Karpas-422 (cell line): ENCODE measurements at places on chromosomes 7 and 10.

DNA sequence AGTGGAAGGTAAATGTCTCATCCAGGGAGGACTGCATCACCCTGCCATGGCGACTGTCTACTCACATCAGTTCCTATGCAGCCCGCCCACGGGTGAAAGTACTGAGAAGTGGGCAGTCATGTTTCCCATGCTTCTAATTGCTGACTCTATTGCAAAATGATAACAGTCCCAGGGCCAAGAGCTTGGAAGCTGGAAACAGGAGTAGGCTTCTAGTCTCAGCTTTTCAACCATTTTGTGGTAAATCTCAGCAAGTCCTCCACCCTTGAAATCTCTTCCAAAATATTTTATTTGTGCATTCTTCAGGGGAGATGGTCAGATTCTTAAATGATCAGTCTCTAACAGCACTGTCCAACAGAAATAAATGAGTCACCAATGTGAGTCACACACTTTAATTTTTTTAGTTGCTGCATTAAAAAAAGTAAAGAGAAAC is 48.1 kb upstream of the TARP start:
- DNase-seq: no peak

DNA sequence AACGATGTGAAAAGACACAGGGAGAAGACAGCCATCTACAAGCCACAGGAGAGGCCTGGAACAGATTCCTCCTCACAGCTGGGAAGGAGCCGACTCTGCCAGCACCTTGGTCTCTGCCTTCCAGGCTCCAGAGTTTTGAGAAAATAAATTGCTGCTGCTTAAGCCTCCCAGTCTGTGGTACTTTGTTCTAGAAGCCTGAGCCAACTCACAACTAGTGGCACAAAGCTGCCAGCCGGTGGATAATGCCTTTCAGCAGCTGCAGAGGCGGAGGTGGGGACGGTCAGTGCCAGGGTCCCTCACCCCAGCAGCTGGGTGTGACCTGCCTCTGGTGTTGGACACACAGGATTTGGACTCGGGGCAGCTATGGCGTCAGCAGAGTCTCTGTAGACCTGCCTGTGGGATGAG is 255.4 kb upstream of the PITRM1 start:
- DNase-seq: no peak

- no peak for DNase-seq
Observed at GRCh38 chr7:51219261-51219988, 97.2 kb downstream of the COBL start.

DNA sequence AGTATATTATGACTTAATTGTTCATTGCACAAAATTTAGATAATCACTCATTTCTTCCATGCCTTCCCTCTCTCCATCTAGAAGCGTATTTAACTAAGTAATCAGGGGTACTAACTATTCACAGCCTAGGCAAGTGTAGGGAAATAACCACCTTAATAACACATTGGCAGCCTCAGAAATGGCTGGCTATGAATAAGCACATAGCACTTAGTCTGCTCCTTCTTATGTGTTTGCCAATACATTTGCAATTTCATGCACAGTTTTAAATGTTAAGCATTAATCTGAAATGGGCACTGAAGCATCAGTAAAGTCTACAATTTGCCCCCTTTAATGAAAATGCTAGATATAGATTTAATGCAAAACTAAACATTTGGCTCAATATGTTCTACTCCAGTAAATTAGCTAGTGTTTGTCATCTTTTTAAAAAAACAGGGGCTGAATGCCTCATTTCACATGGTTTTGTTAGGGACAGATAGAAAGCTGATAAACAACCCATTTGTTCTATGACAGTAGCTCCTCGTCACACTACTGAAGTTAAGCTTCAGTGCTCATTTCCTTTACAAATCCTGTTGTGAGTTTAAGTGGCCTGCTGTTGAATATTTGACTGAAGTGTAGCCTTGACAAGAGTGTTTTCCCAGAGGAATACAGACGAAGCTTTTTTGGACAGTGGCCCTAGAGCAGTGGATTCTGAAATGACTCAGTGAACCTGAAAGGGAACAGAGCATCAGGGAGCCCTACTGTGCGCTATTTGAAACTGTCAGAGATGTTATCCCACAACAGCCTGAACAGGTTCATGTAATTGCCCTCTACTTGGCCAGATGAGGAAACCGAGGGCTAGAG is 30.5 kb downstream of the HHEX start:
- no peak for DNase-seq

DNA sequence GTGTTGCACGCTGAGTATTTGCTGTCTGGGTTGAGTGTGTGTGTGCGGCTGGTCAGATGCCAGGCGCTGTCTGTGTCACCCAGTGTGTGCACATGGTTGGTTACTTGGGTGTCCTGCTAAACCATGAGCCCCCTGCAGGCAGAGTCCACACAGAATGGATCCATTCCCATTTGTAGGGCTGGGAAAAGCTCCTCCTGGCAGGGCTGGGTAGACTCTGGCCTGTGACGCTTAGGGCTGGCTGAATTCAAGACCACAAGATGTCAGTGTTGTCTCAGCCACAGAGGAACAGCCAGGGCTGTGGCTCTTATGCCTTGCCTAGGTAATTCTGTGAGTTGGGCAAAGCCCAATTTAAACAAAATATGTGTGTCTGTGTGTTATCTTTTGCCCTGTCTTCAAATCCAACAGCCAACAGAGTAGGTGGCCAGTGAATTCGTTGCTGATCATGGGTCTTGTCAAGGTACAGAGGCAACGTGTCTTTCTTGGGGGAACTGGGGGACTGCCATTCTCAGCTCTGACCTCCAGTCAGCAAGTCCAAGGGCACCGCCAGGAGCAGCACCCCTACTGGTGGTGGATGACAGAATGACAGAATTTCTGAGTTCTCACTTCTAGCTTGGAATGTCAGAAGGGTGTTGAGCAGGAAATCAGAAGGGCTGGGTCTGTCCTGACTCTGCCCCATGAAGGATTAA is 285.1 kb downstream of the CCSER2 start:
- DNase-seq: peak; percentile 58

- no peak for DNase-seq
Observed at GRCh38 chr10:116101616-116102315, 171.2 kb downstream of the GFRA1 start.
